ENCODE measurements at places on chromosomes 2 and 18. TPM values are rescaled to one million over a fixed set of nuclear protein-coding genes. Genes with fewer than 3 reads are reported as not detected.

GRCh38 chr2:222351035-222351434 is 52.2 kb upstream of the PAX3 start:
- no peak overlapping the region for H3K27ac ChIP-seq
- H3K4me1 ChIP-seq, result no peaks in the 10 kb centered on the region
- H3K36me3 ChIP-seq, result no peaks in the 10 kb centered on the region
- no peak for DNase-seq

The MEP1B gene
- not detected for total RNA-seq

The CDH7 gene
- total RNA-seq, result not detected

GRCh38 chr18:26777351-26778053 is 88.0 kb downstream of the AQP4 start:
- H3K4me3 ChIP-seq, result no peak overlapping the region
- no peaks in the 10 kb centered on the region for H3K27me3 ChIP-seq
- no peaks in the 10 kb centered on the region for H3K36me3 ChIP-seq
- no peaks in the 10 kb centered on the region for H3K4me1 ChIP-seq
- no peak for DNase-seq

DNA sequence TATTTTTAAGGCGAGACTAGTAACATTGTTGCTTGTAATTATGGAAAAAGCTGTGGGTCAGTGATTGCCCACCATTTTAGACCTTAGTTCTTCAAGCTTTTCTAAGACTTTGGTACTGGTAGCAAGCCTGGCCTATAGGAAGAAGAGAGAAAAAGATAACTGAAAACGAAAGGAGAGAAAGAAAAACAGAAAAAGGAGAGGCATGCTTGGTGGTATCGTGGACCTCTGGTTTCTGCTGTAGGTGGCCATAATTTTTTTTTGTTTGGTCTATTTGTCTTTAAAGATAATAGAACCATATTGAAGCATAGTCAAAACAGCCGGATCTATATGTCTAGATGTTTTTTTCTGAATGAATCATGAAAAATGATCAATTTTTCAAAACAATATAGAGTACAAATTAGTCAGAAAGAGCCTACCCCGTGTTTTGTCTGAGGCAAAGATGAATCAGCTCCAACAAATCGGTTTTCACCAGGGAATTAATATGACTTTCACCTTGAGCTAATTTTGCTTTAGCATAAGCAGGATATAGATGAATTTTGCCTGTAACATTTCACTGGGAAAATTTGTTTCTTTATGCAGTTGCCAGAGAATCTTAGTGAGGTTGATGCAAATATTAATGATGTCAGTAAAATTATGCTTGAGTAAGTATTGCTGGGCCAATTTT is 45.7 kb downstream of the CCDC85A start:
- H3K27me3 ChIP-seq, result no peaks in the 10 kb centered on the region
- no peaks in the 10 kb centered on the region for H3K4me1 ChIP-seq
- no peaks in the 10 kb centered on the region for H3K36me3 ChIP-seq
- DNase-seq, result no peak
- H3K4me3 ChIP-seq, result no peak overlapping the region

GRCh38 chr2:27086724-27087593 is at the start of gene KHK:
KHK (plus strand) TSS chr2:27086772; CDS start chr2:27087260, 488 bp downstream.
- DNase-seq, result no peak
- peaks cover 13% of the 10 kb centered on the region for H3K4me1 ChIP-seq
- no peaks in the 10 kb centered on the region for H3K36me3 ChIP-seq

- DNase-seq, result no peak
- H3K27ac ChIP-seq, result no peak overlapping the region
- no peak overlapping the region for H3K4me3 ChIP-seq
- peaks cover 3% of the 10 kb centered on the region for H3K27me3 ChIP-seq
Measured at GRCh38 chr2:144447535-144447934, 72.4 kb downstream of the ZEB2 start.

GRCh38 chr2:25833566-25833965 is 44.7 kb downstream of the ASXL2 start:
- H3K36me3 ChIP-seq, result peaks cover 28% of the 10 kb centered on the region
- H3K4me3 ChIP-seq, result no peak overlapping the region
- no peak overlapping the region for H3K27ac ChIP-seq
- peaks cover 54% of the 10 kb centered on the region for H3K4me1 ChIP-seq

DNA sequence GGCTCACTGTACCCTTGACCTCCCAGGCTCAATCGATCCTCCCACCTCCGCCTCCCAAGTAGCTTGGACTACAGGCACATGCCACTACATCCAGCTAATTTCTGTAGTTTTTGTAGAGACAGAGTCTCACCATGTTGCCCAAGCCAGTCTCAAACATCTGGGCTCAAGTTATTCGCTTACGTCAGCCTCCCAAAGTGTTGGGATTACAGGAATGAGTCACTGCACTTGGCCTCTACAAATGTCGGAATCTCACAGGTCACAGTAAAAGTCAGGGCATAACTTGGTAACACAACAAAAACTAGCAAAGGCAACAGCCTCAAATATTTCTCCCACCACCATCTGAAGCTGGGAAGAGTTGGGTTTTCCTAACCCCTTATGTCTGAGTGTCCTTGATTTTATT is 25.3 kb downstream of the SCG2 start:
- no peak overlapping the region for H3K4me3 ChIP-seq
- no peak overlapping the region for H3K27ac ChIP-seq
- no peak for DNase-seq

DNA sequence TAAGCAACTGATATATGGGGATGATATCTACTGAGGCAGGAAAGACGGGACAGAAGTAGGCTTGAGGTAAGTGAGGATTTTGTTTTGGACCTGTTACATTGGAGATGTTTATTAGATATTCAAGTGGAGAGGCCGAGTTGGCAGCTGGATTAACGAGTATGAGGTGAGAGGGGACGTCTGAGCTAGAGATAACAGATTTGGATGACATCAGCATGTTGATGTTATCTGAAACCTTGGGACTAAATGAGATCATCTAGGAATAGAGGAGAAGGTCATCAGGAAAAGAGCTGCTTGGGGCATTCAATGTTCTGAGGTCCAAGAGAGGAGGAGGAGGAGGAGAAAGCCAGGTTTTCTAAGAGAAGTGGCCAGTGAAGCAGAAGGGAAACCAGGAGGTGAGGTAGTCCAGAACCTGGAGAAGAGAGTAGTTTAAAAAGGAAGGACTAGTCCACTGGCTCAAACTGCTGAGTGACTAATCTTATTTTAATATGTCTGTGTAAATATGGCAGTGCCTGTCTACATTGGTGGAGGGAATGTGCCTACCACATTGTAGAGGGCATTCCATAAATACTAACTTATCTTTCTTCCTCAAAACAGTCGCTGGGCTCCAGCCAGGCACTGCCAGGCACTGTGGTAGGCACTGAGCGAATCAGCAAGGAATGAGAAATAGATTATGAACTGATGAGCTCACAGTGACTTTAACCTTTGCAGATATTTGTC is 488.3 kb downstream of the DLGAP1 start:
- no peaks in the 10 kb centered on the region for H3K4me1 ChIP-seq
- H3K27ac ChIP-seq, result no peak overlapping the region
- H3K27me3 ChIP-seq, result peaks cover 2% of the 10 kb centered on the region
- no peaks in the 10 kb centered on the region for H3K36me3 ChIP-seq

The GDF7 gene
- 0.05 TPM for total RNA-seq

DNA sequence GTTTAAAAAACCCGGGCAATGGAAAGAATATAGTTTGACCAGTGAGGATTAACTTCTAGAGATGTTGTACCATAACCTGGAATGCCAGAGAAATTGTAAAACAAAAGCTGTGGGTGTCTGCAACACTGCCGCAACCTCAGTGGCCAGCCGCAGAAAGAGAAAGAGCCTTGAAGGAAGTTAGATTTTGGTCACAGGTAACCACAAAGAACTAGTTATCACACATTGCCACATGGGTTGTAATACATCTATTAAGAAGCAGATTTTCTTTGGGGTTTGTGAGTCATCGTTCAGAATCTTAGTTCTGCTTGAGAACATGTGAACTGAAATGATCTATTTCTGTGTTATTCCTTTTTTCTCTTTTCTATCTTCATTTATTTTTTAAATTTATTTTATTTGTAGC is 222.9 kb upstream of the AGAP1 start:
- H3K27ac ChIP-seq, result no peak overlapping the region
- H3K4me1 ChIP-seq, result peaks cover 5% of the 10 kb centered on the region
- peaks cover 68% of the 10 kb centered on the region for H3K27me3 ChIP-seq
- no peak overlapping the region for H3K4me3 ChIP-seq
- H3K36me3 ChIP-seq, result no peaks in the 10 kb centered on the region

DNA sequence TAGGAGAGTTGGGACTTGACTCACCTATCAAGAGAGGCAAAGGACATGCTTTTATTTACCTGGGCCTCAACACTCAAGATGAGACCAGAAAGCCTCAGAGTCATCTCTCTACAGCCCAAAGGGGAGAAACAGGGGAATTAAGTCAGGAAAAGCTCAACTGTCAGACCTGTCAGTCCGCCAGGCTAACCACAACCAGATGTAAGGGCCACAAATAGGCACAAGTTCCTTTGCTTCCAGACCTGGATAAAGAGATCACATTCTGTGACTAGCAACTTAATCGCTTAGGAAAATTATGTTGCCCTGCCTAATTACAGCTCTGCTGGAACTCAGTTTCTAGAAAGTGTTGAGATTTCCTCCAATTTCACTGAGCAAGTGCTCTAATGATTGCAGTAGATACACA is 67.9 kb downstream of the ANKRD44 start:
- H3K36me3 ChIP-seq, result peaks cover 6% of the 10 kb centered on the region
- H3K27me3 ChIP-seq, result no peaks in the 10 kb centered on the region
- no peak overlapping the region for H3K4me3 ChIP-seq

The SLC11A1 gene
- total RNA-seq, result 0.26 TPM

- no peaks in the 10 kb centered on the region for H3K36me3 ChIP-seq
- H3K27ac ChIP-seq, result no peak overlapping the region
- no peak overlapping the region for H3K4me3 ChIP-seq
- peaks cover 7% of the 10 kb centered on the region for H3K4me1 ChIP-seq
- DNase-seq, result no peak
- peaks cover 34% of the 10 kb centered on the region for H3K27me3 ChIP-seq
Measured at GRCh38 chr2:198376677-198377076, 572.3 kb downstream of the PLCL1 start.

The IFIH1 gene
- total RNA-seq, result 33.3 TPM

The RNF144A gene
- total RNA-seq, result 21.4 TPM

GRCh38 chr18:27860011-27860410 is 316.9 kb downstream of the CDH2 start:
- H3K4me1 ChIP-seq, result no peaks in the 10 kb centered on the region
- DNase-seq, result no peak
- no peaks in the 10 kb centered on the region for H3K36me3 ChIP-seq
- no peak overlapping the region for H3K27ac ChIP-seq

The TANC1 gene
- total RNA-seq, result 0.86 TPM

GRCh38 chr2:127743477-127744026 is 42.3 kb downstream of the SFT2D3 start:
- no peak overlapping the region for H3K27ac ChIP-seq
- H3K4me1 ChIP-seq, result peaks cover 33% of the 10 kb centered on the region
- DNase-seq, result no peak
- H3K4me3 ChIP-seq, result no peak overlapping the region
- peaks cover 41% of the 10 kb centered on the region for H3K36me3 ChIP-seq
- H3K27me3 ChIP-seq, result no peaks in the 10 kb centered on the region

DNA sequence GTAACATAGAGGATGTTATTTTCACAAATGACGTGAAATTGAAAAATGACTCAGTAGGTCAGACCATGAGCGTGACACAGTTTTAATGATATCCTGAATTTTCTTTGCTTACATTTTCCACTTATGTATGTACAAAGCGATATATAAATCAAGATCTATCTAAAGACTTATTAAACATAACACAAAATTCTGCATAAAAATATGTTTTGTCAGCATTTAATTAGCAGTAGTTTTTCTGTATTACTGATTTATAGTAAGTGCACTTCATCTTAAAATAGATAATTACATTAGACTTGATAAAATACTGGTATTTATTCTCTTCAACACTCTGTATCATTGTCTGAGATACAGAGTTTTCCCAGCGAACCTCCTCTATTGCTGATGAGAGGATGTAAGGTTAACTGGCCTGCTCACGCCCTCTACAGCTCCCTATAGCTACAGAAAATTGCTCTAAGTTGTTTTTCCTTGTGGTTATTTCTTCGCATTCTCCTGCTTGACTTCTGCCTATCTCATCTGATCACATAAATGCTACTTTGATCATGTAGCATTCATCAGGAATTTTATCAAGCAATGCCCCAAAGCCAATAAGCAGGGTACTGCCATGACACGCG is 548.8 kb upstream of the REG3G start:
- no peak for DNase-seq
- H3K4me3 ChIP-seq, result no peak overlapping the region
- no peak overlapping the region for H3K27ac ChIP-seq
- no peaks in the 10 kb centered on the region for H3K27me3 ChIP-seq
- no peaks in the 10 kb centered on the region for H3K36me3 ChIP-seq
- no peaks in the 10 kb centered on the region for H3K4me1 ChIP-seq

DNA sequence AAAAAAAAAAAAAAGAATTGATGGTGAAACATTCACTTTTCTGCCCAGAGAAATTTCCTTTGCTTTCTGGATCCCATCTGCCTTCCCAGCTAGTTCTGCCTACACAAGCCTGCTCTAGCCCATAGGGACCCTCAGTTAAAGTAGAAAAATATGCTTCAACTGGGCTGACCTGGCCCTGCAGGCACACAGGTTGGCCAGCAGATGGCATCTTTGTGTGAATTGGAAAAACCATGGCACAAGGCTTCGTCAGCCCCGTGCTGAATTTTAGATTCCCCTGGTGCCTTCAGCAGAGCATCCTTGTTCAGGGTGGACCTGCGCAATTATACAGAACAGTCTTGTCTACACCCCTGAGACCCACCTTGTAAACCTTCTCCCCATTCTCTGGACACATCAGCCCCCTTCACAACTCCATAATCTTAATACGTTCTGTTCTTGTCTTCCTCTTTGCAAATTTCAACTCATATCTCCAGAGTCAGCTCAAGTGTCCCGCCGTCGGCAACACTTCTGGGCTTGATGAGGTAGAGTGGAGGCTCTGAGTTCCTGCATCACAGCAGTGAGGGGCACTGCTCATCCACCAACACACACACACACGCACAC is 114.5 kb downstream of the INSIG2 start:
- H3K27ac ChIP-seq, result no peak overlapping the region
- peaks cover 4% of the 10 kb centered on the region for H3K4me1 ChIP-seq
- peak; percentile 67 for DNase-seq
- no peak overlapping the region for H3K4me3 ChIP-seq

The CHCHD5 gene
- total RNA-seq, result 41.4 TPM

The PHOSPHO2 gene
- total RNA-seq, result 3.4 TPM
